Suprapubic skin (tissue), 4 donors: ENCODE measurements at places on chromosomes 5 and 9.

GRCh38 chr5:18236386-18236785 is 602.1 kb downstream of the TAF11L14 start:
- H3K27ac ChIP-seq = no peak overlapping the region
- H3K27me3 ChIP-seq = no peaks in the 10 kb centered on the region
- H3K36me3 ChIP-seq = no peaks in the 10 kb centered on the region

DNA sequence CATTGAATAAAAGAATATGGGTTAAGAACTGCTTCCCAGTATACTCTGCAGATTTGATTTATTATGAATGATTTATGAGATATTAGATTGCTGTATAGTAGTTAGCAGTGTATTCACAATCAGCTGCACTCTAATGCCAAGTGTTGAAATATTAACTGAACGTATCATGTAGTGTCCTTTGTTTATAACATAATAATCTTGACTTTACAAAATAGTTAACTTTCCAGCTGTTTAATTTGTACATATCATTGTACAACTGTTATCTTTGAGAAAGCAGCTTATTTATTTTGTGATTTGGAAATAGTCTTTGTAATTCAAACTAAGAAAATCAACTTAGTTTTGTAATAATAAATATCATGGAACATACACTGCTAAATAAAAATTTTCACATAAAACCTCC is 219.5 kb downstream of the RANBP17 start:
- no peaks in the 10 kb centered on the region for H3K4me1 ChIP-seq
- no peak overlapping the region for H3K4me3 ChIP-seq
- no peak overlapping the region for H3K27ac ChIP-seq
- no peak for DNase-seq
- H3K36me3 ChIP-seq = no peaks in the 10 kb centered on the region
- no peaks in the 10 kb centered on the region for H3K27me3 ChIP-seq

DNA sequence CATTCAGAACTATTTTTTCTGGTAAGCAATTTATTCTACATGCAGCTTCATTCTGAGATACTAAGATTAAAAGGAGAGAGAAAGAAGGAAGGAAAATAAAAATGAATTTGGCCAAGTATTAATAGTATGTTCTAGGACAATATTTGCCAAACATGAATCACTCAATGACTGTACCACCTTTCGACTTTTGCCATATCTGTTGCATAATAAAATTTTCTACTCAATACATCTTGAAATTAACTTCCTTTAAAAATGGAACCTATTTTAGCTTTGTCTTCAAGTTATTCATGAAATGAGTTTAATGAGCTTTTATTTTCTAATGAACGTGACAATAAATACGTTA is 111.8 kb downstream of the MARCHF3 start:
- H3K4me1 ChIP-seq = peaks cover 6% of the 10 kb centered on the region
- no peaks in the 10 kb centered on the region for H3K27me3 ChIP-seq
- peaks cover 4% of the 10 kb centered on the region for H3K36me3 ChIP-seq
- no peak overlapping the region for H3K27ac ChIP-seq
- H3K4me3 ChIP-seq = no peak overlapping the region

- H3K4me3 ChIP-seq = no peak overlapping the region
- H3K27ac ChIP-seq = no peak overlapping the region
- H3K4me1 ChIP-seq = peaks cover 8% of the 10 kb centered on the region
- no peaks in the 10 kb centered on the region for H3K36me3 ChIP-seq
- no peaks in the 10 kb centered on the region for H3K27me3 ChIP-seq
These were observed 58.0 kb downstream of the ANKRD33B start for GRCh38 chr5:10621832-10622231.

DNA sequence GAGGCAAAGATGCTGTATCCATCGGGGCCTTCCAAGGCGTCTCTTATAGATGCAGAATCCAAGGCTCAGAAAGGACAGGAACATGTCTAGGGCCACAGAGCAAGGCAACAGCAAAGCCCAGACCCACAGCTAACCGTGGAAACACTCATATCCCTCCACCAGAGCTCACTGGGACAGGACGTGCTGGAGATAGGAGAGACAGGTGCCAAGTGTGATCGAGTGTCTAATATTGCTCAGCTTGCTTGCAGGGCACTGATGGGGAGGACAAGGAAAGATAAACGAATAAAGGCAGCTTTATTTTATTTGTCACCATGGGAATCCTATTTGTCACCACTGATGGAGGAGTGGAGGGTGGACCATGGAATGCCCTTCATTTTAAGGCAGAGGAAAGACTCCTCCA is 44.0 kb upstream of the AKNA start:
- no peaks in the 10 kb centered on the region for H3K4me1 ChIP-seq
- no peaks in the 10 kb centered on the region for H3K27me3 ChIP-seq
- H3K27ac ChIP-seq = no peak overlapping the region
- H3K4me3 ChIP-seq = no peak overlapping the region
- H3K36me3 ChIP-seq = no peaks in the 10 kb centered on the region

GRCh38 chr5:90783460-90784333 is 225.1 kb downstream of the ADGRV1 start:
- peak; percentile 67 for DNase-seq
- no peak overlapping the region for H3K4me3 ChIP-seq
- H3K36me3 ChIP-seq = no peaks in the 10 kb centered on the region

DNA sequence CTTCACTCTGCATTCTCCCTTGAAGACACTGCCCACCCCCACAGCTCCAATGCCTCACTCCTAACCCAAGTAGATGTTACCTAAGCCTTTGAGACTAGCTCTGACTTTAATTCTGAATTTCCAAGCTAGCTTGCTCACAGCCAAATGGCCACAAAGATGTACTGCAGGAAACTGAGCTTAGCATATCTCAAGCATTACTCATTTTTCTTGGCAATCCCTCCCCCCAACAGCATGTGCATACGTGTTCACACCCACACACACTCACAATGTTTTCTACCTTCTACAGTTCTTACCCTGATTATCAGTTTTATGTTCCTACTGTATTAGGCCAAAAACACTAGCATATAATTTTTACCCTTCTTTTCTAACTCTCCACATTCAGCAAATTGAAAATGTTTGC is 13.7 kb upstream of the GRIA1 start:
- no peak overlapping the region for H3K27ac ChIP-seq
- H3K27me3 ChIP-seq = no peaks in the 10 kb centered on the region
- no peaks in the 10 kb centered on the region for H3K4me1 ChIP-seq
- H3K4me3 ChIP-seq = no peak overlapping the region

- no peaks in the 10 kb centered on the region for H3K4me1 ChIP-seq
- no peaks in the 10 kb centered on the region for H3K27me3 ChIP-seq
- H3K36me3 ChIP-seq = peaks cover 29% of the 10 kb centered on the region
- H3K27ac ChIP-seq = no peak overlapping the region
- H3K4me3 ChIP-seq = no peak overlapping the region
These were observed 23.9 kb upstream of the NIM1K start for GRCh38 chr5:43168175-43168574.

DNA sequence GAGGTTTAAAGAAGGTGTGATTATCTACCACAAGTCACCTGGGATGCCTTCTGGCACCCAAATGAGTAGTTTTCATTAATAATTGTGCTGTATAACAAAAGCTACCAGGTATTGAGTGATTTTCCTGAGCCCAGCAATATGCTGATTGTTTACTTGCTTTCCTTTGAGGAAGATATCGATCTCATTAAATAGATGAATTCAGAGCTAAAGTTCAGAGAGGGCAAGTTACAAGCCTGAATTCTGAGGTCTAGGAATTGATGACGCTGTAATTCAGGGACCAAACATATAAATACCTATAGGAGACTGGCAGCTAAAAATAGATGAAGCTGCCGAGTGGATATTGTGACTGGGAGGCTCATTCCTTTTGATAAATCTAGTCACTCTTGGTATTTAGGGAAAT is 1.1 kb downstream of the ERCC6L2 start:
- no peaks in the 10 kb centered on the region for H3K27me3 ChIP-seq
- peaks cover 18% of the 10 kb centered on the region for H3K4me1 ChIP-seq
- peaks cover 2% of the 10 kb centered on the region for H3K36me3 ChIP-seq
- DNase-seq = no peak

DNA sequence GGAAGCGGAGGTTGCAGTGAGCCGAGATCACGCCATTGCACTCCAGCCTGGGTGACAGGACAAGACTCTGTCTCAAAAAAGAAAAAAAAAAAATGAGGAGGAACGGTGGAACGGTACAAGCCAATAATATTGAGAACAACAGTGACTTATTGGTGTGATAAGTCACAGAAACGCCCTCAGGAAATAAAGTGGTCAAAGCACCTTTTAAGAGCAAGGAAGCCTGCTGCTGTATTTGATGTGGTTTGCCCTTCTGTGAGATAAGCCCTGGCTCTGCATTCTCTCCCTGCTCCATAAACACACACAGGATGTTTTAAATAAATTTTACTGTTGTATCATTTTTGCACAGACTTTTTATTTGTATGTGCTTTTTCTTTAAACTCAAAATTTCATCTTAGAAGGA is 269.9 kb upstream of the MSX2 start:
- H3K27me3 ChIP-seq = peaks cover 4% of the 10 kb centered on the region
- no peaks in the 10 kb centered on the region for H3K36me3 ChIP-seq
- no peak for DNase-seq

DNA sequence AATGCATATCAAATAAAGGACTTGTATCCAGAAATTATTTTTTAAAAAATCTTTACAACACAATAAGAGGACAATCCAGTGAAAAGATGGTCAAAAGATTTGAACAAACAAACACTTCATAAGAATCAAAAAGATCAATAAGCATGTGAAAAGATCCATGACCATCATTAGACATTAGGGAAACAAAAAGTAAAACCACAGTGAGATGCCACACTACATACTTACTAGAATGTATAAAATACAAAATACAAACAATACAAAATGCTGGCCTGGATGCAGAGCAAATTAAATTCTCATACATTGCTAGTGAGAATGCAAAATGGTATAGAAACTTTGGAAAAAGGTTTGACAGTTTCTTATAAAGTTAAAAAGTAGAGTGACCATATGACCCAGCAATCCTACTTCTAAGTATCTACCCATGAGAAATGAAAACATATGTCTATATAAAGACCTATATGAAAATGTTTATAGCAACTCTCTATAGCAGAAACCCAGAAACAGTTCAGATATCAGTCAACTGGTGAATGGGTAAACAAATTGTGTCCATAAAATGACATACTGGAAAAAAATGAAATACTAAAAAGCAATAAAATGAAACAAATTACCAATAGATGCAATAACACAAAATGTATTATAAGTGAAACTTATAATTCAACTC is 426.1 kb downstream of the RAB3C start:
- no peaks in the 10 kb centered on the region for H3K36me3 ChIP-seq
- no peak overlapping the region for H3K4me3 ChIP-seq
- H3K4me1 ChIP-seq = no peaks in the 10 kb centered on the region
- DNase-seq = no peak

DNA sequence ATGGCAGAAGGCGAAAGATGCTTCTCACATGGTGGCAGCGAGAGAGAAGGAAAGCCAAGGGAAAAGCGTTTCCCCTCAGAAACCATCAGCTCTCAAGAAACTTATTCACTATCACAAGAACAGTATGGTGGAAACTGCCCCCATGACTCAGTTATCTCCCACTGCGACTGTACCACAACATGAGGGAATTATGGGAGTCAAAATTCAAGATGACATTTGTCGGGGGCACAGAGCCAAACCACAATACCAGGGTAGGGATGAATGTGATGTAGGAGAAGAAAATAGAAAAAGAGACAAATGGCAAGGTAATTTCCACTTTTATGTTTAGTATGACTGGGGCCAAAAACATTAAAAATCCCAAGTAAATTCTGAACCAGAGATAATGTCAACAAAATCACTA is 216.8 kb downstream of the TRIM36 start:
- no peak overlapping the region for H3K4me3 ChIP-seq
- no peak for DNase-seq
- H3K27me3 ChIP-seq = no peaks in the 10 kb centered on the region
- H3K4me1 ChIP-seq = no peaks in the 10 kb centered on the region
- no peaks in the 10 kb centered on the region for H3K36me3 ChIP-seq

- no peak overlapping the region for H3K4me3 ChIP-seq
- no peaks in the 10 kb centered on the region for H3K36me3 ChIP-seq
- H3K4me1 ChIP-seq = no peaks in the 10 kb centered on the region
- DNase-seq = no peak
- H3K27ac ChIP-seq = no peak overlapping the region
These were observed 318.2 kb downstream of the SLCO4C1 start for GRCh38 chr5:101977729-101978345.
